Hematopoietic multipotent progenitor cell treated with erythropoietin and hydrocortisone succinate and interleukin-3 and kit ligand, for 4 days (in vitro differentiated cells): ENCODE measurements at places on chromosomes 13 and 19.

DNA sequence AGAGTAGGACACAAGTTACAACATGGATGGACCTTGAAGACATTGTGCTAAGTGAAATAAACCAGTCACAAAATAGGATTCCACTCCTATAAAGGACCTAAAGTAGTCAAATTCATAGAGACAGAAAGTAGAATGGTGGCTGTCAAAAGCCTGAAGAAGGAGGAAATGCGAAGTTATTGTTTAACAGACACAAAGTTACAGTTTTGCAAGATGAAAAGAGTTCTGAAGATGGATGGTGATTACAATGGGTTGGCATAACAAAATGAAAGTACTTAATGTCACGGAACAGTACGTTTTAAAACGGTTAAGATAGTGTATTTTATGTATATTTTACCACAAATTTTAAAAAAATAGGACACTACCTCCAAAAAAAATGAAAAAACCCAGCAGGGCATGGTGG lies 34.8 kb downstream of the FOXO1 start:
- no peak for DNase-seq

DNA sequence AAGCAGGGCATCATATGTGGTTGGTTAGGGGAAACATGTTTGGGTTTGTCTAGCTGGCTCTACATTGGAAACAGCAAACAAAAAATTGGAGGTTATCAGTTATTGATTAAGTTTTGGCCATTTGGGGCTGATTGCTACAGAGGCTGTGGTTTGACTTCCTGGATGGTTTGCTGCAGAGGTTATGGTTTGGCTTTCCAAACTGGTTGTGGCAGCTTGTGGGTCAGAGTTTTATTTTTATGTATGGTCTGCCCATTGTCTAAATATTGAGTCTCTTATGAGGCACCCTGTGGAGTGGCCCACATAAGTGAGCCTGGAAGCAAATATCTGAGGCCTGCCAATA lies 261.6 kb downstream of the GPC5 start:
- DNase-seq = no peak

- DNase-seq = no peak
Measured at GRCh38 chr13:73223372-73223781, 164.6 kb downstream of the KLF5 start.

GRCh38 chr13:100508996-100509395 lies 79.6 kb downstream of the GGACT start:
- DNase-seq = no peak

- no peak for DNase-seq
Measured at GRCh38 chr13:21868823-21869222, 197.9 kb downstream of the FGF9 start.

DNA sequence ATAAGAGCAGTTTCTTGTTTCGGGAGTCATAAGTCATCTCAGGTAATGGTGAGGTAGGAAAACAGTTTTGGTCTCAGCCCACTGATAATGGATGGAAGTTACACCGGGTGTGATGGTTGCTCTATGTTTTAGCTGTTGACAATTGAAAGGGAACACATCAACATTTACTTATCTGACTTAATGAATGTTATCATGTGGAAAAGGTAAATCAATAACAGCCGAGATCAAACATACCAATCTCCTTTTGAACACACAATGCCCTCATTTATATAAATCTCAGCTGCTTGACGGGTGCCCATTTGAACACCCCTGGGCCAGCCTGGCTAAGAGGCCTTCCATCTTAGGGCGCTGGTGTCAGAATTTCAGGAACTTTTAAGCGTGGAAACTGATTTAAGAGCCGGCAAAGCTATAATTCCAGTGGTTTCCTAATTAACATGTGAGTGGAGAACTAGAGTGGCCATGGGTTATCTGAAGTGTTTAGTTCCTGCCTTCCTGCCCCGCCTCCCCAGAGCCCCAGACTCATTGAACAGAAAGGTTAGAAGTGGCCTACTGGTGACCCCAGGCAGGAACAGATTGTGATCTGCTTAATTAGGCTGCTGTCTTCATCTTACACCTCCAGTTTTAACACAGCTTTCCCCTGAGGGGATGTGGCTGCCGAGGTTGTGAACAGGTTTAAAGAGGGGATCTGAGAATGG lies 572.7 kb downstream of the FGF9 start:
- no peak for DNase-seq

- peak; percentile 86 for DNase-seq
Measured at GRCh38 chr13:27953676-27954405, 15.3 kb downstream of the CDX2 start.

- peak; percentile 88 for DNase-seq
Measured at GRCh38 chr13:31951215-31951678, 80.3 kb upstream of the FRY start.

DNA sequence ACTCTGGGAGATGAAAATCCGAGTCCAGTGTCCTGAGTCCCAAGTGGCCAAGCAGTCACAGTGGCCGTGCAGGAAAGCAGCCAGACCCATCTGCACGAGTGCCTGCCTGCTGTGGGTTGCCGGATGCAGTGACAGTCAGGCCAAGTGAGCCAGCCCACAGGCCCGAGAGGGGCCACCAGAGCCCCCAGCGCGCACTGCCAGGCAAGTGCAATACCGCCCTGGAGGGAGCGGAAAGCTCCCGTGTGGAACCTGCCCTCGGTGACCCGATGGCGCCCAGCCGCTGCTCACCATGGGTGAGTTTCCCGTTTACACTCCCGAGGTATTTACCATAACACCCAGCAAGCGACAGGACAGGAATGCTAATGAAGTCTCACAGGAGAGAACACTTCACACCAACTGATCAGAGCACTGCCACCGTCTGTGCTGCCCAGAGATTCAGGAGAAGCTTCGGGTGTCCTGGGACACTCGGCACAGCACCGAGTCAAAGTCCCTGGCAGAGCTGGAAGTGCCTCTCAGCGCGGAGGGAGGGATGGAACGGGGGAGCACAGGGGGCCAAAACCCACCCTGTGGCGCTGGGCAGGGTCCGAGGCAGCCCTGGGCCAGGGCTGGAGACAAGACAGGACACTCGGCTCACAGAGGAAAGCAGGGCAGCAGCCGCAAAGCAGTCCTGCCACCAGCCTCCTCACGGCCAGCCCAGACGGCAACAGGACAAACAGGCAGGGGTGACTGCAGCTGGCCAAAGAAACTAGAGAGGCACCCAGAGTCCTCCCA lies 21.3 kb upstream of the TINCR start:
- DNase-seq = no peak

- no peak for DNase-seq
Measured at GRCh38 chr19:8113017-8113416, 36.4 kb downstream of the FBN3 start.

GRCh38 chr13:98994080-98994479 lies 16.2 kb upstream of the DOCK9 start:
- no peak for DNase-seq

DNA sequence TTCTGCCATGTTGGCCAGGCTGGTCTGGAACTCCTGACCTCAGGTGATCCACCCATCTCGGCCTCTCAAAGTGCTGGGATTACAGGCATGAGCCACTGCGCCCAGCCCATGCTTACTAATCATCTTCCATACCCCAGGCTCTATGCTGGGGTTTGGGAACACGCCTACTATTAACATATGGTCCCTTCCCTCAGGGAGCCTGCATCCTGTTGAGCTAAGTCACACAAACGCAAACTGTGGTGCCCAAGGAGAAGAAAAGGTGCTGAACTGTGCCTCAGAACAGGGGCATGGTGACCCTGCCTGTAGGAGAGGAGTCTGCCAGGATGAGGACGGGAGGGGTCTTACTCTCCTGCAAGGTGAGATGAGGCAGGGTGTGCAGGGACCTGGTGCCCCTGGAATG lies 5.6 kb downstream of the MICOS13 start:
- no peak for DNase-seq

GRCh38 chr13:76123548-76123947 lies 487.4 kb downstream of the LMO7 start:
- DNase-seq = no peak

- peak; percentile 25 for DNase-seq
Measured at GRCh38 chr13:71862459-71862943, 4.5 kb downstream of the DACH1 start.

- no peak for DNase-seq
Measured at GRCh38 chr13:82439159-82439904, 1442.9 kb downstream of the SLITRK1 start.

GRCh38 chr13:78610381-78610883 lies 7.1 kb upstream of the POU4F1 start:
- DNase-seq = no peak

DNA sequence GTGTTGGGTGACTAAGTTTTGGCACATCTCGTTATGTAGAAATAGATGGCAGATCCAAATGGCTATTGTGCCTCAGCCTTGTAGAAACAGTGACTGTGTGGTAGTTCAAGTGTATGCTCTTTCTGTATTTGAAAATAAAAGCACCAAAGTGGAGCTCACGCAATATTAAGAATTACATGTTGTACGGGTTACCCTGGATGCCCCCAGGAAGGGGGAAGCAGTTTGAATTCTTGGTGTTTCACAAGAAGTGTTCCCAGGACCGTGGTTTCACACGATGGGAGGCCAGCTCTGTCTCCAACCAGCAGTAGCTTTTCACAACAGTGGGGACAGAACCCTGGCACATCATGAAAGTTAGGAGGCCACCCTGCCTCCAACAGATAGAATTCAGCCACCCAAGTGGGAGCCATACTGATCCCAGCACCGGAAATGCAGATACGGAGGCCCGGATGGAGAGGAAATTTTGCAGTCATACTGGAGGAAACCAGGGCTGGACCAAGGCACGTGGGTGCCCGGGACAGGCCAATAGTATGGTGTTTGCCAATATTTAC lies 8.9 kb downstream of the FLT1 start:
- no peak for DNase-seq

DNA sequence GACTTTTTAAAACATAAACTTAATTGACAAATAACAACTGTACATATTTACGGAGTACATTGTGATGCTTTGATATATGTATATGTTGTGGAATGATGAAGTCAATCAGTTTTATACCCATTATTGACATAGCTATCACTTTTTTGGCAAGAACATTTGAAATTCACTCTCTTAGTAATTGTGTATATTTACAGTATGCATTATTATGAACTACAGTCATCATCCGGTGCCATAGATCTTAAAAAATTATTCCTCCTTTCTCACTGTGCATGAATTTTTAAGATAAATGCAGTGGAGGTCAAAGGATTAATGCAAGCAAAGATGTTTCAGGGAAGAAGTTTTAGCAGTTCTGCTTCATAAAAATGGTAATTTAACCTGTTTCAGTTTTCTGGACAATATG lies 8.0 kb upstream of the VN1R4 start:
- DNase-seq = no peak

DNA sequence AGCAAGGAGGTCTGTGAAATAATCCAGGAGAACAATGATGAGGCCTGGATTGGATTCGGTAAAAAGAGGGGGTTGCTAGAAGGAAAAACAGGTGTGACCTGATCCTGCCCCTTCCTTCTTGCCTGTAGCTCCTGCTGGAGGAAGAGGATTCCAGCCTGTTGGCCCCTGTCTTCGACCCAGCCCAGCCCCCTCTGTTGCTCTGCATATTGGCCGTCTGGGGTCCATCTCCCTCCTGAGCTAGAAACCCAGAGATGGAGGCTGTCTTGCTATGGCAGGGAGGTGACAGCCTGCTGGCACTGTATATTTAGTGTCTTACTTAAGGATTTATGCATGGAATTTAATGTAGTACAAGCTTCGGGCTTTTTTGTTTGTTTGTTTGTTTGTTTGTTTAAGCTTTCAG lies 6.6 kb downstream of the DMRTC2 start:
- DNase-seq = no peak

DNA sequence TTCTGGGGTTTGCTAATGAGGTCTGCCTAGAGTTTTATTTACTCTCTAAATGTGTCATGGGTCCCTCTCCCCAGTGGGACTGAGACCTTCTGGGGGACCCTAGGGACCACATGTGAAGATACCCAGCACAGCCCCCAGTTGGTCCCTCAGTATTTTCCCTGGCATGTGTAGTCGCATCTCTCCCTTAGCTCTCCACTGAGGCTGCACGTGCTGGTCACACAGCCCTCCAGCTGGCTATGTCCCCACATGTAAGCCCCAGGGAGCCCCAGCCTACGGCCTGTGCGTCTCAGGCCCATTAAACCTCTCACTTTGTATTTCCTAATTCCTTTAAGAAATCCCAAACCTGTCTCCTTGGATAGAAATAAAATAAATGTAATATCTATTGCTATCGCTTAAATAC lies 189.6 kb upstream of the TSHZ3 start:
- no peak for DNase-seq

- no peak for DNase-seq
Measured at GRCh38 chr13:99450416-99450815, 50.9 kb upstream of the TM9SF2 start.

DNA sequence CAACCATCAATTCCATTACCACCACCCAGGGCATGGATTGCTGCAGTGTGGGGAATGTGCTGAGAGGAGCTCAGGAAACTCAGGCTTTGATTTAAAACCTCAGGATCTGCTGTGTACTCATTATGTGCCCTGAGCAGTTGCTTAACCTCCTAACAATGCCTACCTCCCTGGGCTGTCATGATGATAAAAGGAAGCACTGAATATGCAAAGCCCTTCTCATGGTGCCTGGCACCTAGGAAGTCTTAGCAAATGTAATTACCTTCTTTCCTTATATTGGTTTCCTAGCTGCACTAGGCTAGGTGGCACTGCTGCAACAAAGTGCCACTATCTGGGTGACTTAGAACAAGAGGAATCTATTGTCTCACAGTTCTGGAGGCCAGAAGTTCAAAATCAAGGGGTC lies 62.2 kb downstream of the KCTD12 start:
- no peak for DNase-seq

GRCh38 chr13:111505175-111505777 lies 184.8 kb downstream of the TEX29 start:
- DNase-seq = peak; percentile 23

DNA sequence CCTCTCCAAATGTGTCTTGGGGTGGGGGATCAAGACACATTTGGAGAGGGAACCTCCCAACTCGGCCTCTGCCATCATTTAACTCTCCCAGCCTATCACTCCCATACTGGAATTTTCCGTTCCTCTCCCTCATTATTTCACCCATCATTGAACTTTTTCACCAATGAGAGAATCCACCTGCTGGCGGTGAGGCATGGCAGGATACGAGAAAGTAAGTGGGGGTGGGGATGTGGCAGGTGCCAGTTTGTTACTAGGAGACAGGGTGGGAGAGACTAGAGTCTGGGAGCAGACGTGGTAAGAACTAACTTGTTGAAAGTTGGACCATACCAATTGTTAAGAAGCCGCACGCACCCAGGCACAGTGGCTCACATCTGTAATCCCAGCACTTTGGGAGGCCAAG lies 6.9 kb downstream of the GIPR start:
- no peak for DNase-seq

DNA sequence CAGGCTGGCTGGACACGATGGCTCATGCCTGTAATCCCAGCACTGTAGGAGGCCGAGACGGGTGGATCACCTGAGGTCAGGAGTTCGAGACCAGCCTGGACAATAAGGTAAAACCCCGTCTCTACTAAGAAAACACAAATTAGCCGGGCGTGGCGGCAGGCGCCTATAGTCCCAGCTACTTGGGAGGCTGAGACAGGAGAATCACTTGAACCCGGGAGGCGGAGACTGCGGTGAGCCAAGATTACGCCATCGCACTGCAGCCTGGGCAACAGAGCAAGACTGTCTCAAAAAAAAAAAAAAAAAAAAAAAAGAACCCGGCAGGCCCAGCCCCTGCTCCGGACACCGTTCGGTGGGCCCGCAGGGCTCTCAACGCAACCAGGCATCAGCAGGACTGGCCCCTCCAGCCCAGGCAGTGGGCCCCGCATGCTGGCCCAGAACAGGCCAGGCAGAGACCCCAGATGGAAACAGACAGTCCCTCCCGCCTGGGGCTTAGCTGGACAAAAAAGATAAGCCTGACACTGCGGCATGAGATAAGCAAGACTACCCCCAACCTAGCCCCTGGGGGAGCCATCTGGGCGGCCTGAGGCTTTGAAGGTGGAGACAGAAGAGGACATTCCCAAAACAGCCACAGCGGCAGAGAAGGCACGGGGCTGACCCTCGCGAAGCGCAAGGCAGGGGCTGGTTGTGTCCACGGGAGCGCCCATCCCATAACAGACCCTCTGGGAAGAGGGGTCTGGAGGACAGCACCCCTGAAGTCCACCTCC lies 11.6 kb downstream of the REXO1 start:
- DNase-seq = peak; percentile 92
